A549 treated with DMSO at 1 μM for 4 hours (cell line): ENCODE measurements at places on chromosomes 3 and 15. TPM values are rescaled to one million over a fixed set of nuclear protein-coding genes. Genes with fewer than 3 reads are reported as not detected.

The LRRC28 gene
- 13.6 to 17.7 TPM (median 15.3 TPM) in 5 replicates for total RNA-seq

The ETV5 gene
- total RNA-seq = 27.0 to 38.4 TPM (median 31.6 TPM) in 5 replicates

The RETNLB gene
- not detected in 5 replicates for total RNA-seq

The MBNL1 gene
- total RNA-seq = 48.2 to 68.7 TPM (median 66.3 TPM) in 5 replicates

The SLC6A6 gene
- total RNA-seq = 90.4 to 125 TPM (median 108 TPM) in 5 replicates

The THSD4 gene
- total RNA-seq = 18.0 to 26.1 TPM (median 22.0 TPM) in 5 replicates

The PRKCD gene
- total RNA-seq = 16.9 to 22.4 TPM (median 20.1 TPM) in 5 replicates

The UBR1 gene
- 3.7 to 5.1 TPM (median 4.8 TPM) in 5 replicates for total RNA-seq

The LIPH gene
- 7.2 to 9.3 TPM (median 8.4 TPM) in 5 replicates for total RNA-seq

The SGO1 gene
- total RNA-seq = 14.9 to 18.5 TPM (median 17.6 TPM) in 5 replicates

The GPR171 gene
- not detected in 5 replicates for total RNA-seq

The GPR149 gene
- not detected in 5 replicates for total RNA-seq

The SPG11 gene
- total RNA-seq = 6.8 to 11.4 TPM (median 9.5 TPM) in 5 replicates

The GOLGA6D gene
- total RNA-seq = 0.11 to 0.12 TPM in 2 of 5 replicates, not detected in the others

The C3orf70 gene
- 0.01 to 0.03 TPM (median 0.02 TPM) in 3 of 5 replicates, not detected in the others for total RNA-seq

The HGD gene
- total RNA-seq = 13.6 to 18.3 TPM (median 16.1 TPM) in 5 replicates

The C3orf22 gene
- total RNA-seq = not detected in 5 replicates

The GABRR3 gene
- total RNA-seq = not detected in 5 replicates

The MASP1 gene
- total RNA-seq = 0.06 TPM in 1 of 5 replicates, not detected in the others

The KY gene
- total RNA-seq = 0.07 to 0.14 TPM (median 0.09 TPM) in 3 of 5 replicates, not detected in the others

The STX19 gene
- not detected in 5 replicates for total RNA-seq

The FOXP1 gene
- total RNA-seq = 9.4 to 13.4 TPM (median 11.7 TPM) in 5 replicates

The TM4SF1 gene
- total RNA-seq = 1,538 to 2,747 TPM (median 1,894 TPM) in 5 replicates

The ALG1L2 gene
- total RNA-seq = not detected in 5 replicates

The LINGO1 gene
- 7.1 to 12.6 TPM (median 8.4 TPM) in 5 replicates for total RNA-seq

The ISL2 gene
- 3.3 to 4.6 TPM (median 4.0 TPM) in 5 replicates for total RNA-seq

The CCR3 gene
- total RNA-seq = not detected in 5 replicates

The PARP15 gene
- not detected in 5 replicates for total RNA-seq

The HEG1 gene
- 5.8 to 8.6 TPM (median 7.2 TPM) in 5 replicates for total RNA-seq

The RPL39L gene
- 48.5 to 55.2 TPM (median 49.9 TPM) in 5 replicates for total RNA-seq

The C3orf49 gene
- total RNA-seq = not detected in 5 replicates

The TAGLN3 gene
- total RNA-seq = not detected in 5 replicates

The CNTN3 gene
- not detected in 5 replicates for total RNA-seq

The PPARG gene
- total RNA-seq = 39.4 to 44.0 TPM (median 40.6 TPM) in 5 replicates

The MEX3B gene
- 4.6 to 6.7 TPM (median 5.4 TPM) in 5 replicates for total RNA-seq

The ZDHHC23 gene
- total RNA-seq = 2.2 to 4.3 TPM (median 3.6 TPM) in 5 replicates

The MYL3 gene
- total RNA-seq = not detected in 5 replicates

The CYP1A2 gene
- not detected in 5 replicates for total RNA-seq

The CLDN11 gene
- 0.07 to 0.24 TPM (median 0.13 TPM) in 4 of 5 replicates, not detected in the other for total RNA-seq

The TIPIN gene
- total RNA-seq = 27.0 to 29.7 TPM (median 28.0 TPM) in 5 replicates

The CCDC54 gene
- total RNA-seq = not detected in 5 replicates

The CAND2 gene
- 0.26 to 0.51 TPM (median 0.32 TPM) in 5 replicates for total RNA-seq

The ZBBX gene
- not detected in 5 replicates for total RNA-seq

The PRRT3 gene
- total RNA-seq = 1.0 to 1.5 TPM (median 1.4 TPM) in 5 replicates

The AGTR1 gene
- total RNA-seq = 0.44 to 0.61 TPM (median 0.48 TPM) in 5 replicates

The CD96 gene
- not detected in 5 replicates for total RNA-seq

The CAPN3 gene
- 0.21 to 0.95 TPM (median 0.23 TPM) in 5 replicates for total RNA-seq
